ENCODE measurements at places on chromosomes 12 and 14.

GRCh38 chr12:132686825-132687210 is 324 bp downstream of the POLE start:
- no peak for DNase-seq

DNA sequence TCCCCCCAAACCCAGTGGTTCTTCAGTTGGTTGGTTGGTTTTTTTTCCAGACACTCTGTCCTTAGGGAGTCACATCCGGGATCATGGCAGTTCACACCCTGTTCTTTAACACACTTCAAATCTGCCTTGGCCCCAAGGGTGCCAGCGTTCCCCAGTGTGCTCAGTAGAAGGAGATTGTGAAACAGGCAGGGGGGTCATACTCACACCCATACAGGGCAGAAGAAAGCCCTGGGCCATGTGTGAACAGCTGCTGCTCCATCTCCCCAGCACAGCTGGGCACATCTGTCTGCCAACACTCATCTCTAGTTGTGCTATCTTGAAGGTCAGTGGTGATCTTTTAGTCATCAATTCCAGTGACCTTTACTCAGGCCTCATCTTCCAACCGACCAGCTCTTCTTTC is 64.4 kb upstream of the FUT8 start:
- no peak for DNase-seq

GRCh38 chr14:95943699-95944098 is 67.1 kb downstream of the TUNAR start:
- no peak for DNase-seq

- DNase-seq: no peak
Observed at GRCh38 chr12:132377147-132377546, 47.8 kb upstream of the GALNT9 start.

DNA sequence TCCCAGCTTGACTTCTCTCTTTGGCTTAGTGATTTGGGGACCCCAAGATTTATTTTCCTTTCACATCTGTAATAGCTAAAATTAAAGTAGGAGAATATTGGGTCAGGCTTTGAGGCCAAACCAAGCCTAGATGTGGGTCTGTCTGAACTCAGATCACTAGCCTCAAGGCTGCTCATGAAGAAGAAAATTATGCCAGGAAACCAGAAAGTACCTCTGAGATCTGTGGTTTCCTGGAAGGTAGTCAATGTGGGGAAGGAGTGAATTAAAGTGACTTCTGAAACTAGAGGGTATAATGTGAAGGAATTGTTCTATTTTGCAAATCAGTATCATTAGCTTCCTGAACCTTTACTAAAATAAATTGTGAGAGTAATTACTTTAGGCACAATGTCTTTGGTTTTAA is 13.4 kb upstream of the CLEC12A start:
- DNase-seq: no peak

GRCh38 chr12:86228656-86229055 is 27.5 kb downstream of the MGAT4C start:
- no peak for DNase-seq

GRCh38 chr12:70383484-70383883 is 17.4 kb downstream of the KCNMB4 start:
- DNase-seq: no peak

- no peak for DNase-seq
Observed at GRCh38 chr14:24297190-24297964, 2.2 kb downstream of the DHRS1 start.

- DNase-seq: no peak
Observed at GRCh38 chr12:57841445-57841844, 5.1 kb downstream of the CTDSP2 start.

- DNase-seq: no peak
Observed at GRCh38 chr12:18242380-18243089, 18.8 kb upstream of the PIK3C2G start.

GRCh38 chr14:101465795-101466448 is 95.4 kb upstream of the DIO3 start:
- DNase-seq: no peak
